ENCODE measurements at places on chromosomes 11 and 22.

GRCh38 chr11:80724366-80724765 lies 1283.5 kb upstream of the TENM4 start:
- DNase-seq = no peak

DNA sequence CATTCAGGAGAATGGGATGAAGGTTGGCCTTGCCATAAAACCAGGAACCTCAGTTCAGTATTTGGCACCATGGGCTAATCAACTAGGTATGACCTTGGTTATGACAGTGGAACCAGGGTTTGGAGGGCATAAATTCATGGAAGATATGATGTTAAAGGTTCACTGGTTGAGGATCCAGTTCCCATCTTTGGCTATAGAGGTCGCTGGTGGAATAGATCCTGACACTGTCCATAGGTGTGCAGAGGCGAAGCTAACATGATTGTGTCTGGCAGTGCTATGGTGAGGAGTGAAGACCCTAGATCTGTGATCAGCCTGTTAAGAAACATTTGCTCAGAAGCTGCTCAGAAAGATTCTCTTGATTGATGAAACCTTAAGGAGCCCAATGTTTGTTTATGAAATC lies 5.7 kb downstream of the NF2 start:
- DNase-seq = no peak

DNA sequence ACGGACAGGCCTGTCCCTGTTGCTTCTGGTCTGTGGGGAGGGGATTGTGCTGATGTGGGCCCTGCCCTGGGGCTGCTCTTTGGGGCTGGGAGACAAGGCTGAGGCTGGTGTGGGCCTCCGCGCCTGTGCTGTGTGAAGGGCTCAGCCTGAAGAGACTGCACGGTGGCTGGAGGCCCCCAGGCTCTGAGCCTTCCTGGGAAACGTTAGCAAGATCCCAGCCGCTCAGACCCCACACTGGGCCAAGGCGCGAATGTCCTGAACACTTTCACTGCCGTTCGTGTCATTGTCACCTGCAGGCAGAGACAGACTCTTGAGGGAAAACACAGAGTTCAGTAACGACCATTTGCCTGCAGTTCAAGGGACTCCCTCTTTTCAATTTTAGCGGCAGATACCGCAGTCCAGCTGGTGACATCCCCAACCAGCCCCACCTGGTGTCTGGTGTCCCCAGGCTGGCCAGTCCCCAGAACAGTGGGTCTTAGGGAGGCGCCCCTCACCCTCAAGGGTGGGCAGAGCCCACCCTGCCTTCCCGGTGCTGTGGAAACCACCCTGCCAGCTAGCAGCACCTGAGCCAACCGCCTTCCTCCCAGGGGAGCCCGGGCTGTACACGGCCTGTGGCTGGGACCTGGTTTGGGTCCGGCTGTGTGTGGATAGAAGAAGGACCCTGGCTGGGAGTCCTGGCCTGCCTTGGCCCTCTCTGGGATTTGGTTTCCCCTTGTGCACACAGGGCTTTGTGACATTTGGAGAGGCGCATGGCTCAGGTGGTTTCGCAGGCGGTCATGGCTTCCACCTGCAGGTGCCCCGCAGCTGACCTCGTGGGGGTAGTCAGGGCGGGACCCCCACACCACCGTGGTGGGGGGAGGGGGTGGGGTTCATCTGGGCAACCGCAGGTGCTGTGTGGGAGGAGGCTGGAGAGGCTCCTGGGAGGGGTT lies 5.7 kb downstream of the PANX2 start:
- DNase-seq = no peak

GRCh38 chr11:134155946-134156865 lies 67.6 kb downstream of the NCAPD3 start:
- no peak for DNase-seq

DNA sequence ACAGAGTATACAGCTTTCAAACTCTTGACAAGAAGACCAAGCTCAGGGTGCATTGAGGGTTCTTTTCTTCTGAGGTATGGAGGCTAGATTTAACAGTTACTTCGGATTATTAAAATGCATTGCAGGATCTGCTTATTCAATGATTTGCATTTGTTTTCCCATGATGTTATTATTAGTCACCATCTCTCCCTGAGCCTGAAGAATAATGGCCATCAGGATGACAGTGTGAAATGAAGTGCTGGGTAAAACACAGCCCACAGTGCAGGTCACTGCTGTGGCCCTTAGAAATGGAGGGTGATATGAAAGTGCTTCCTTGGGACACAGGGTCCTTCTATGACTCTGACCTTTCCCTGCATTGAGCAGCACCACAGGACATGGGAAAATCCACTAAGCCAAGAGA lies 40.0 kb downstream of the TECTA start:
- DNase-seq = no peak

Data from kidney (tissue), 22 donors.